Naive thymus-derived CD4-positive, alpha-beta T cell (primary cell): ENCODE measurements at places on chromosomes 7 and 10. TPM values are rescaled to one million over a fixed set of nuclear protein-coding genes. Genes with fewer than 3 reads are reported as not detected.

FAM25A gene
- not detected in 2 replicates for total RNA-seq

UTF1 gene
- total RNA-seq, result 0.56 TPM

EBLN1 gene
- not detected for total RNA-seq

SPDYE11 gene
- not detected for total RNA-seq

CISD1 gene
- 5.1 TPM for total RNA-seq

HOXA7 gene
- not detected for total RNA-seq

LIPF gene
- not detected in 2 replicates for total RNA-seq
